Stimulated activated memory B cell treated with anti-CD40 and anti-IgM and Interleukin-4, amounts not matched to agents 10 μg/mL and 1 μg/mL and 100 μg/mL, for 72 hours (primary cell): ENCODE measurements at places on chromosomes 4 and X.

DNA sequence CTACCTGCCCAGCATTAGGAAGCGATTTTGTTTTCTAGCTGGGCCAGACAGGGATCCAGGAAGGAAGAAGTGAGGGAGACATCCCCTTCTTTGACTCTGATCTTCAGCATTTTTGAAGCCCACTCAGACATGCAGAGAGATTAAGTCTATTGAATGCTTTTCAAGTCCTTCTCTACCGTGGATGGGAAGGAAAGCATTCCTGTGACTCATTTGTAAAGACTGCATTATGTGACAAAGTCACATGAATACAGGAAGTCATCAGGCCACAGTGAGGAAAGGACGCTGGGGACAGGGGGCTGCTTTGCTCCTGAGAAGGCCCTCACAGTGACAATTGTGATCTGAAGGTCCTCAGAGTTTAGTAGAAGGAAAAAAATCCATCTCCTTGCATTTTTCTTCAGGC is 67.4 kb upstream of the GBA3 start:
- H3K4me1 ChIP-seq = no peaks in the 10 kb centered on the region
- no peaks in the 10 kb centered on the region for H3K36me3 ChIP-seq
- no peak for ATAC-seq
- no peaks in the 10 kb centered on the region for H3K27me3 ChIP-seq

- peaks cover 7% of the 10 kb centered on the region for H3K36me3 ChIP-seq
- H3K27ac ChIP-seq = no peak overlapping the region
- no peaks in the 10 kb centered on the region for H3K4me1 ChIP-seq
- no peak for ATAC-seq
- no peak overlapping the region for H3K4me3 ChIP-seq
Observed at GRCh38 chr4:37693450-37694190, 7.4 kb upstream of the RELL1 start.

DNA sequence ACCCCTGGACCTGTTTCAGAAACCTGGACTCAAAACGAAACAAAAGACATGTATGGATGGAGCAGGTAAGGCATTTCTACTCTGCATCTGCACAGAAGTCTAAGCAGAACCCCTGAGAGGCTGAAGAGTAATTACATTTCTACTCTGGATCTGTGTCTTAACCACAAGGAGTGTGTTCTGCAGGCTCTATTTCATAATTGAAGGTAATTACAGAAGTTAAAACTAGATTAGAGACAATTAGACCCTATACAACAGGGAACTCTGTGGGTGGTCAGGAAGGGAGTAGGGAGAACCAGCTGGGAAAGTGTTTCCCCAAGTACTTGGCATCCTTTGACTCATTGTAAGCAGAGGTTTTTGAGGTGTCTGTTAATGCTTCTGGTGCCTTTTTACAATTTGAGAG is 69.8 kb downstream of the IGSF1 start:
- H3K27me3 ChIP-seq = no peaks in the 10 kb centered on the region
- ATAC-seq = no peak
- no peaks in the 10 kb centered on the region for H3K4me1 ChIP-seq
- H3K27ac ChIP-seq = no peak overlapping the region
- no peak overlapping the region for H3K4me3 ChIP-seq

- no peak for ATAC-seq
- H3K4me3 ChIP-seq = no peak overlapping the region
- no peaks in the 10 kb centered on the region for H3K4me1 ChIP-seq
- H3K27ac ChIP-seq = no peak overlapping the region
Observed at GRCh38 chrX:125306335-125306866, 13.3 kb upstream of the TEX13C start.

- H3K27ac ChIP-seq = no peak overlapping the region
- peaks cover 2% of the 10 kb centered on the region for H3K4me1 ChIP-seq
- H3K4me3 ChIP-seq = no peak overlapping the region
Observed at GRCh38 chrX:133375615-133376340, 39.5 kb downstream of the GPC4 start.

DNA sequence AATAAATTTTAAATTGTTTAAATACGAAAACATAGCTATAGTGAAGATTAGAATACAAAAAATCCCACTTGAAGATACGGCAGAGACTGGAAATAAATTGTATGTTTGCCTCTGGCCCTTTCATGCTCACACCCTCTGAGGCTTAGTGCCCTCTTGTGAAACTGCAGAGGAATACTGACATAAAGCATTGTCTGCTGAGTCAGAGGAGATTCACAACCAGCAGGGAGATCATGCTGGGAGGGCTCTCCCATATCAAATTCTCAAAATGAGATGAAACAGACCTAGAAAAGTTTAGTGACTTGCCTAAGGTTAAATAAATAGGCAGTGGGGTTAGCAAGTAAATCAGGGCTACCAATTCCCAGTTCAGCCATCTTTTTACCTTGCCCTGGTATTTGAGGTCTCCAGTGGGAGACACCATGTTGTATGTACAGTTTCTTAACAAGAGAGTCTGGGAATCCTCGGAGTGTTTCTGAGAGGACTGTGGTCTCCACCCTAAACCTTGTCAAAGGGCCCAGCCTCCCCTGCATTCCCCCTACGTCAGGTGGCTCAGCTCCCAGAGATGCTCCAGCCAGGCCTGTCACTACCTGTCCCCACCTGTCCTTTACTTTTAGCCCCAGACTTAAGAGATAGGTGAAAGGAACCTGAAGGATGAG is 581.4 kb upstream of the DIPK2B start:
- no peak for ATAC-seq
- no peaks in the 10 kb centered on the region for H3K36me3 ChIP-seq

DNA sequence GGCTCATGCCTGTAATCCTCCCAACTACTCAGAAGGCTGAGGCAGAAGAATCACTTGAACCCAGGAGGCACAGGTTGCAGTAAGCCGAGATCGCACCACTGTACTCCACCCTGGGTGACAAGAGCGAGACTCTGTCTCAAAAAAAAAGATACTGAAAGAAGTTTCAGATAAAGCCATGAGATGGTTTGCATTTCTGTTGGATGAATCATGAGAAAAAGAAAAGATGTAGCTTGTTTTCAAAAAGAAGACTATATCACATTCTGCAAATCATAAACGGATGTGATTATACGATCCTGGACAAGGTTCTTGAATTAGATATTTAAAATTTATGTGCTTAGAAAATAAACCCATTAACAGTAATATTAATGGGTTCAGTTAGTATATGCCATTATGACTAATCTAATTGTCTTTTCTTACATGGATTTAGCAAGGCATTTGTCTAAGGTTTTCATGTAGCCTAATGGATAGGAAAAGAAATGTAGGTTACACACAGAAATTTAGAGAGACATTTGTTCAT is 345.9 kb downstream of the SLC7A11 start:
- H3K36me3 ChIP-seq = no peaks in the 10 kb centered on the region
- H3K4me1 ChIP-seq = no peaks in the 10 kb centered on the region
- ATAC-seq = no peak
- H3K27me3 ChIP-seq = no peaks in the 10 kb centered on the region
- no peak overlapping the region for H3K27ac ChIP-seq
